ENCODE measurements at places on chromosomes 1 and 21. TPM values are rescaled to one million over a fixed set of nuclear protein-coding genes. Genes with fewer than 3 reads are reported as not detected.

Gene CYYR1
- 25.7 TPM for total RNA-seq

Gene SYCP1
- total RNA-seq, result not detected

Gene CFHR5
- not detected for total RNA-seq

Gene TBX15
- total RNA-seq, result 2.8 TPM

Gene EFNA1
- 0.65 TPM for total RNA-seq

Gene SEC16B
- 0.67 TPM for total RNA-seq

Gene ADAMTS1
- 6.7 TPM for total RNA-seq

Gene CD101
- 0.28 TPM for total RNA-seq

Gene DENND2C
- total RNA-seq, result 0.62 TPM

DNA sequence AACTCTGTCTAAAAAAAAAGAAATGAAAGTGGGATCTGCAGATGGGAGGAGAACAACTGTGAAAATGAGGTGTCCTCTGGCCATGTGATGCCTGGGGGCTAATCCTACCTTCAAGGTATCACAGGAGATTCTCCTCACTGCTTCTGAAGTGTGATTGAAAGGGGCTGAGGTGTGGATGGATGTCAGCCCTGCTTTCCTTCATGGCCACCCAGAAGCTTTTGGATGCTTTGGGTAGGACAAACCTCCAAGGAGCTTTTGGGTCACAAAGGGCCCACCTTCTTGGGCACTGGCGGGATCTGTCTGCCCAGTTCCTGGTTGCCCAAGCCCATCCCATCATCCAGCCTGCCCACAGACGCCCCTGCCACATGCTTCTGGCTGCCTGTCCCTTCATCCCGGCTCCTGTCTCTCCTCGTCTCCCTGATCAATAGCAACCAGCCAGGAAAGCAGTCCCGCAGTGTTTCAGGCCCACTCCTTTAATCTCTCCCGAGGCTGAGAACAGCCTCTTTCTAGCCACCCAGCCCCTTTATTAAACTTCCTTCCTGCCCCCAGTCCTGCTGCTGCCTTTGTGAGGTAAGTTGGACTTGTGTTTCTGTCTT is 87.2 kb downstream of the MAN1C1 start:
- H3K4me1 ChIP-seq, result peaks cover 77% of the 10 kb centered on the region
- no peak overlapping the region for H3K4me3 ChIP-seq
- no peak for DNase-seq

DNA sequence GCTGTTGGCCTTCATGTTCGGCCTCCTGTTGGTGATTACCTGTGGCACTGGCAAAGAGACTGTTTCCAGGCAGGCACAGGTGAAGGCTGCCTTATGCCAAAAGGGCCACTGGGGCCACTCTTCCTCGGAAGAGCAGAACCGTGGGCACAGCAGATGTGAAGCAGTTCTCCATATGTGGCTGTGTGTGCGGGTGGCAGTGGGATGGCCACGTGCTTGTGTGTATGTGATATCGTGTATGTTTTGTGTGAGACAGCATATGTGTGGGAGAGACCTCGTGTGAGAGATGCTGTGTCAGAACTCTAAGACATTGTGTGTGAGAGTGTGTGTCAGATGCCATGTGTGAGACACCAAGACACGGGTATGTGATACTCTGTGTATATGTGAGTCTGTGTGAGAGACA is 53.4 kb upstream of the KDM4A start:
- H3K4me3 ChIP-seq, result no peak overlapping the region
- no peak for DNase-seq
- H3K27me3 ChIP-seq, result no peaks in the 10 kb centered on the region
- H3K4me1 ChIP-seq, result no peaks in the 10 kb centered on the region
- no peaks in the 10 kb centered on the region for H3K36me3 ChIP-seq

- peak; percentile 72 for DNase-seq
- no peak overlapping the region for H3K27ac ChIP-seq
- H3K27me3 ChIP-seq, result no peaks in the 10 kb centered on the region
- no peak overlapping the region for H3K4me3 ChIP-seq
- H3K4me1 ChIP-seq, result no peaks in the 10 kb centered on the region
Observed at GRCh38 chr1:20640183-20640597, 6.9 kb downstream of the PINK1 start.

- H3K4me3 ChIP-seq, result no peak overlapping the region
- H3K27ac ChIP-seq, result no peak overlapping the region
- H3K36me3 ChIP-seq, result no peaks in the 10 kb centered on the region
- no peaks in the 10 kb centered on the region for H3K4me1 ChIP-seq
- no peak for DNase-seq
- H3K27me3 ChIP-seq, result no peaks in the 10 kb centered on the region
Observed at GRCh38 chr1:158527190-158527815, 26.9 kb downstream of the OR6Y1 start.

DNA sequence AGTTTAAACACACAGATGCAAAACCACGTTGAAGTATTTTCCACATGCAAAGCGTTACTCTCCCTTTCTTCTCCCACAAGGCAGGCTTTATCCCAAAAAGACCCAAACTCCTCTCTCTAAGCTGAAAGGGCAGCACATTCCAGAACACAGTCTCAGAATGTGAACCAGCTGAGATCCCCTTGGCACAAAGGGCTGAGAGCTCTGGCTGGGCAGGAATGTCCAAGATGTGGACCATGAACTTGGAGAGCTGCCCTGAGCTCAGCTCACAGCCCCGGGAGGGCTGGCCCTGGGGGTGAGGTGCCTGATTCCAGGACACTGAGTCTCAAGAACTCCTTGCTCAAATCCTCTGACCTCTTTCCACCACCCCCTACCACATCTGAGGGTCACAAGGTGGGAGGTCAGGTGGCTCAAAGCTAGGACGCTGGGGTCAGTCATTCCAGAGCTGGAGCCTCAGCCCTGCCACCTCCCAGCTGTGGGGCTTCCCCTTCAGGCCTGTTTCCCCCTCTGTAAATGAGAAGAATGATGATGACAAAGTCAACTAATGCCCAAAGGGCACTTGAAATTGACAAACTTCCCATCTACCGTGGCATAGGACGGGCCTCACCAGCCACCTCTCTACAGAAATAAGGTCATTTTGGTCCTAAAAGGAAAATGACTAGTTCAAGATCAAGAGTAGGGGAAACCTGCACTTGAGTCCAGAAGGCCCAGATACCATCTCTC is 11.5 kb downstream of the ALDH4A1 start:
- H3K36me3 ChIP-seq, result no peaks in the 10 kb centered on the region
- no peak overlapping the region for H3K4me3 ChIP-seq
- no peak for DNase-seq
- H3K27ac ChIP-seq, result no peak overlapping the region
- H3K4me1 ChIP-seq, result no peaks in the 10 kb centered on the region
- H3K27me3 ChIP-seq, result no peaks in the 10 kb centered on the region

DNA sequence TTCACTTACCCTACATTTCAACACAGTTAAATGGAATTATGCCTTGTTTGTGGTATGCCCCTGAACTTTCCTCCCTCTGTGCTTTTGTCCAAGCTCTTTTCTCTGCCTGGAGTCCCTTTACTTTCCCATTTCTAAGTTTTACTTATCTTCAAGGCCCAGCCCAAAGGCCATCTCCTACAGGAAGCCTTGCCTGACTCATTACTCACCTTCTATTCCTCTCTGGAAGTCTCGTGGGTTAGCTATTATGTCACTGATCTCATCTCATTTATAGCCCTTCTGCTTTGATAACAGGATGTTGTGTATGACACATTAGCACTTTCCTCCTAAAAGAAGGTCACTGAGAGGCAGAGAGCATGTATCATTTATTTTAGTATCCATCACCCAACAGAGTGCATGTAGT is 78.8 kb upstream of the CD1D start:
- peaks cover 83% of the 10 kb centered on the region for H3K4me1 ChIP-seq
- no peaks in the 10 kb centered on the region for H3K36me3 ChIP-seq
- H3K27ac ChIP-seq, result no peak overlapping the region
- H3K27me3 ChIP-seq, result no peaks in the 10 kb centered on the region
- DNase-seq, result no peak

- peaks cover 3% of the 10 kb centered on the region for H3K4me1 ChIP-seq
- no peak overlapping the region for H3K4me3 ChIP-seq
- DNase-seq, result no peak
Observed at GRCh38 chr1:110464340-110464739, 13.4 kb downstream of the PROK1 start.

- peak; percentile 3 for DNase-seq
- H3K27ac ChIP-seq, result no peak overlapping the region
- H3K4me1 ChIP-seq, result no peaks in the 10 kb centered on the region
- peak overlapping the region; percentile 50 for H3K4me3 ChIP-seq
- peaks cover 16% of the 10 kb centered on the region for H3K27me3 ChIP-seq
- no peaks in the 10 kb centered on the region for H3K36me3 ChIP-seq
Observed at GRCh38 chr1:209207126-209207700, 376.3 kb upstream of the CAMK1G start.

- no peaks in the 10 kb centered on the region for H3K36me3 ChIP-seq
- peaks cover 36% of the 10 kb centered on the region for H3K4me1 ChIP-seq
- no peak for DNase-seq
- H3K27ac ChIP-seq, result no peak overlapping the region
- no peak overlapping the region for H3K4me3 ChIP-seq
Observed at GRCh38 chr1:167501515-167502191, 16.7 kb downstream of the CD247 start.

- H3K27me3 ChIP-seq, result no peaks in the 10 kb centered on the region
- no peak overlapping the region for H3K4me3 ChIP-seq
- no peak overlapping the region for H3K27ac ChIP-seq
- no peaks in the 10 kb centered on the region for H3K4me1 ChIP-seq
- H3K36me3 ChIP-seq, result no peaks in the 10 kb centered on the region
Observed at GRCh38 chr1:43610339-43610738, 39.6 kb upstream of the KDM4A start.

DNA sequence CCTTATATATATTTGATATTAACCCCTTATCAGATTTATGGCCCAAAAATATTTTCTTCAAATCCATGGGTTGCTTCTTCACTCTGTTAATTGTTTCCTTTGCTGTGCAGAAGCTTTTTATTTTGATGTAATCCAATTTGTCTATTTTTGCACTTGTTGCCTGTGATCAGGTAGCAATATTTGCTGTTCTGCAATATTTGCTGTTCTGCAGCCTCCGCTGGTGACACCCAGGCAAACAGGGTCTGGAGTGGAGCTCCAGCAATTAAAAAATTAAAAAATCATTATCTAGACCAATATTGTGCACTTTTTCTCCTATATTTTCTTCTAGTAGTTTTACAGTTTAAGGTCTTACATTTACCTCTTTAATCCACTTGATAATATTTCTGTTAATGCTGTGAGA is 564.5 kb downstream of the DPYD start:
- no peak for DNase-seq
- peaks cover 7% of the 10 kb centered on the region for H3K4me1 ChIP-seq
- no peak overlapping the region for H3K4me3 ChIP-seq
- H3K27ac ChIP-seq, result no peak overlapping the region
- peaks cover 32% of the 10 kb centered on the region for H3K27me3 ChIP-seq
- H3K36me3 ChIP-seq, result no peaks in the 10 kb centered on the region

- no peak overlapping the region for H3K4me3 ChIP-seq
- no peaks in the 10 kb centered on the region for H3K27me3 ChIP-seq
Observed at GRCh38 chr1:15337656-15338402, 71.9 kb upstream of the EFHD2 start.

- DNase-seq, result no peak
- no peaks in the 10 kb centered on the region for H3K36me3 ChIP-seq
- H3K27ac ChIP-seq, result no peak overlapping the region
- H3K27me3 ChIP-seq, result no peaks in the 10 kb centered on the region
- peaks cover 4% of the 10 kb centered on the region for H3K4me1 ChIP-seq
- H3K4me3 ChIP-seq, result no peak overlapping the region
Observed at GRCh38 chr1:169091480-169091941, 15.0 kb upstream of the ATP1B1 start.

- H3K27ac ChIP-seq, result no peak overlapping the region
- peak; percentile 98 for DNase-seq
- no peaks in the 10 kb centered on the region for H3K27me3 ChIP-seq
Observed at GRCh38 chr1:19715334-19716203, 50.9 kb downstream of the HTR6 start.

DNA sequence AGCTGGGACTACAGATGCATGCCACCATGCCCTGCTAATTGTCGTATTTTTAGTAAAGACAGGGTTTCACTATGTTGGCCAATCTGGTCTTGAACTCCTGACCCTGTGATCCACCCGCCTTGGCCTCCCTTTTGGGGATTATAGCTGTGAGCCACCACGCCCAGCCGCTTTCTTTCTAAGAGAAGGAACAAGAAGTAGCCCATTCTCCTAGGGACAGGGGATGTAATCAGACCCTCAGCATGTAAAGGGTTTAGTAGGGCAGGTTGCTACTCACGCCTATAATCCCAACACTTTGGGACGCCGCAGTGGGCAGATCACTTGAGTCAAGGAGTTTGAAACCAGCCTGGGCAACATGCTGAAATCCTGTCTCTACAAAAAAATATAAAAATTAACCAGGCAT is 189.7 kb downstream of the TOMM20 start:
- H3K36me3 ChIP-seq, result no peaks in the 10 kb centered on the region
- no peak overlapping the region for H3K27ac ChIP-seq
- no peak overlapping the region for H3K4me3 ChIP-seq

DNA sequence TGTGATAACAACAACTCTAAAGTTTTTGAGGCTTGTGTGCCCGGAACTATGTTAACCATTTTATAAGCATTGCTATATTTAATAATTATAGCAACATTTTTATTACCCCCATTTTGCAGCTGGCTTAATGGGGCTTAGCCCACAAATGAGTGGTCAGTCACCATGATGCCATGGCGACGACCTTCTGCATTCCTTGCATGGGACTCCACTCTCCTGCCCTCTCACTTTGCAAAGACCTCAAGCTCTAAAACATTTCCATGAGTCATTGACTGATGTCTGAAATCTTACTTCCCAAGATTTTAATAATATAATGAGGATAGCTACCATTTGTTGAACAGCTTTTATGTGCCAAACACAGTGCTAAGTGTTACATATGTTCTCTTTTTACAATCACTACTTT is 15.4 kb downstream of the NGF start:
- no peak overlapping the region for H3K27ac ChIP-seq
- H3K4me1 ChIP-seq, result peaks cover 2% of the 10 kb centered on the region
- H3K4me3 ChIP-seq, result no peak overlapping the region
- no peaks in the 10 kb centered on the region for H3K27me3 ChIP-seq
- no peak for DNase-seq
- no peaks in the 10 kb centered on the region for H3K36me3 ChIP-seq

- no peaks in the 10 kb centered on the region for H3K4me1 ChIP-seq
- H3K36me3 ChIP-seq, result no peaks in the 10 kb centered on the region
- no peak overlapping the region for H3K4me3 ChIP-seq
- no peak overlapping the region for H3K27ac ChIP-seq
- H3K27me3 ChIP-seq, result no peaks in the 10 kb centered on the region
- DNase-seq, result no peak
Observed at GRCh38 chr1:104921525-104921924, 1171.8 kb downstream of the AMY1C start.

GRCh38 chr1:10146391-10146790 is 64.0 kb upstream of the KIF1B start:
- no peaks in the 10 kb centered on the region for H3K4me1 ChIP-seq
- H3K36me3 ChIP-seq, result peaks cover 7% of the 10 kb centered on the region
- DNase-seq, result no peak
- no peak overlapping the region for H3K4me3 ChIP-seq
- H3K27ac ChIP-seq, result no peak overlapping the region

Data from neural progenitor cell (in vitro differentiated cells).